M059J (cell line): ENCODE measurements at places on chromosomes 4 and X.
A peak's percentile ranks its signal among the peaks of the same experiment; 100 is the strongest.

- DNase-seq = no peak
Observed at GRCh38 chr4:100083289-100083688, 107.0 kb downstream of the DDIT4L start.

DNA sequence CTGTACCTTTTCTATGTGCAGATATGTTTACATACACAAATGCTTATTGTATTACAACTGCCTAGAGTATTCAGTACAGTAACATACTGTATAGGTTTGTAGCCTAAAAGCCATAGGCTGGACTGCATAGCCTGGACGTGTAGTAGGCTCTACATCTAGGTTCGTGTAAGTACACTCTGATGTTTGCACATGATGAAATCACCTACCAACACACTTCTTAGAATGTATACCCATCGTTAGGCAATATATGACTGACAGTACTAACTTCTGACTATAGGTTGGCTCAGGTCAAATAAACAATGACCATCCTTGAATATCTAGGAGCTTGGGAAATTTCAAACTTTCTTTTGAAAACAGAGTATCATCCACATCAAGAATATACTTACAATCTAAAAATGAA, 139.0 kb downstream of the CORIN start:
- no peak for DNase-seq

DNA sequence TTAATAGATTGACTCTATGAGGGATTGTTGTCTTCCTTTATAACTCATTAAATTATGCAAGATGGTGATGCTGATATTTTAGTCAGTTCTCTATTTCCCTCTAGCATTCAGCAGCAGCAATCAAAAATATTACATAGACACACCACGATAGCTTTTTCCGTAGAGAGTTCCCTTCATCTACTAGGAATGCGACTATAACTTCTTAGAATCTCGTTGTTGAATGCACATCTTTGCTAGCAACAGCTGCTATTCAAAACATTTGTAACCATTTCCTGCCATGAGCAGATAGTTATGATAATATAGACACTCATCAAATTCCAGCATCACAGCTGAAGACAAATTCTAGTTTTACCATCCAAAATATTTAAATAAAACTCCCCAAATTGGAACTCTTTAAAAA, 147.4 kb upstream of the FGF13 start:
- DNase-seq = peak; percentile 24

- DNase-seq = peak; percentile 80
Observed at GRCh38 chrX:67619253-67619652, 75.4 kb downstream of the AR start.

DNA sequence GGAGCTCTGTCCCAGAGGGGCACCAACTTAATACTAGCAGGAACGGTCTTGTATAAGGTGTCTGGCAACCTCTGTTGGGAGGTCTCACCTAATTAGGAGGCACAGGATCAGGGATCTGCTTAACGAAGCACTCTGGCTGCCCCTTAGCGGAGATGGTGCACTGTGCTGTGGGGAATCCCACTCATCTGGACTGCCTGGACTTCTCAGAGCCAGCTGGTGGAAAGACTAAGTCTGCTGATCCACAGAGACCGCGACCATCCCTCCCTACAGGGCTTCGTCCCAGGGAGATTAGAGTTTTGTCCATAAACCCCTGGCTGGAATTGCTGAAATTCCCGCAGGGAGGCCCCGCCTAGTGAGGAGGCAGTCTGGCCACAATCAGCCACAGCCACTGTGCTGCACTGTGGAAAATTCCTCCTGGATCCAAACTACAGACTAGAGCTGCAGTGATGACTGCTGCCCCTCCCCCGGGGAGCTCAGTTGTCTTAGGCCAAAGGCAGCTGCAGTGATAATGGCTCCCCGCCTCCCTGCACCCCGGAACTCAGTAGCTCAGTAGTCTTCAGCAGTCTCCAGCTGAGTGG, 22.0 kb upstream of the ZCCHC4 start:
- no peak for DNase-seq

- DNase-seq = peak; percentile 19
Observed at GRCh38 chr4:56990109-56990905, 11.6 kb downstream of the POLR2B start.
